ENCODE measurements at places on chromosomes 2 and 18. TPM values are rescaled to one million over a fixed set of nuclear protein-coding genes. Genes with fewer than 3 reads are reported as not detected.

DNA sequence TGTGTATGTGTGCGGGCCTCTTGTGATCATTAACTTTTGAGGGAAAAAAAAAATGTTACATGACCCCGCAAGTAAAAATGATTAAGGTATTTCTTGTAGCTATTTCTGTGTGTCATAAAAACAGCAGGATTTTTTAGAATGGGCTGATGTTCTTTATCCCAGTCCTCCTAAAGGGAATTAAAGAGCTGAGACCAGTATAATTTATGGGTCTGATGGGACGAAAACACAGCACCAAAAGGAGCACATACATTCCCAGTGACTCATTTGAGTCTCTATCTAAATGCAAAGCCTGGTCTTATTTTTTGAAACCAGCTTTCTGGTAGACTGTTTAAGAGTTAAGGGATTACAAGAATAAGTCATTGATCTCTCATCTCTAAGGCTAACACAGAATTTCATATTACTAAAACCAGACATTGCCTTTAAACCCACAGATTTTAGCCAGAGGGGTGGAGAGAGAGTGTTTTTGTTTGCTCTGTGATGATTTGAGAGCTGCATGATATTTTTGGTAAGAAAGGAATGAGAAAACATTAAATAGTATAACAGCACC, 342.3 kb upstream of the EPHA4 start:
- H3K27ac ChIP-seq = no peak overlapping the region
- no peaks in the 10 kb centered on the region for H3K4me1 ChIP-seq
- H3K4me3 ChIP-seq = no peak overlapping the region
- H3K27me3 ChIP-seq = no peaks in the 10 kb centered on the region
- no peaks in the 10 kb centered on the region for H3K36me3 ChIP-seq
- DNase-seq = no peak

DNA sequence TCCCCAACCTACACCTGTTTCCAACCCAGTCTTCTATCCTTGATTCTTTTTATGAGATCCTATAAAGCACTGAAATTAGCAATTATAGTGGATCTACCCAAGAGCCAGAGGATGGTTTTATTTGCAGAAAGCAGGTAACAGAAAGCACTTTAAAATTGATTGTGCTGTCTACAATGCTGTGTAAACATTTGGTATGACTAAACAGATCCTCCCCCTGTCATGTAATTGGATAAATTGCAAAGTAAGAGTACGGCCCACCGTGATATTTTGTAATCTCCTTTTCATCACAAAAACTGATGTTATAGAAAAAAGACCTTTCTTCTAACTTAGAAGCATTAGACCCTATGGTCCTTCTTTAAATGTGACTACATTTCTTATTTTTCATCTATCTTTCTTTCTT, 11.3 kb upstream of the PPP3R1 start:
- no peak overlapping the region for H3K4me3 ChIP-seq
- no peak for DNase-seq
- H3K4me1 ChIP-seq = no peaks in the 10 kb centered on the region
- H3K27ac ChIP-seq = no peak overlapping the region
- H3K36me3 ChIP-seq = no peaks in the 10 kb centered on the region

Gene EHD3
- 1.4 TPM for total RNA-seq

GRCh38 chr18:74625157-74625556, 27.5 kb downstream of the ZNF407 start:
- no peak for DNase-seq
- H3K27me3 ChIP-seq = no peaks in the 10 kb centered on the region
- H3K4me1 ChIP-seq = no peaks in the 10 kb centered on the region
- no peaks in the 10 kb centered on the region for H3K36me3 ChIP-seq

DNA sequence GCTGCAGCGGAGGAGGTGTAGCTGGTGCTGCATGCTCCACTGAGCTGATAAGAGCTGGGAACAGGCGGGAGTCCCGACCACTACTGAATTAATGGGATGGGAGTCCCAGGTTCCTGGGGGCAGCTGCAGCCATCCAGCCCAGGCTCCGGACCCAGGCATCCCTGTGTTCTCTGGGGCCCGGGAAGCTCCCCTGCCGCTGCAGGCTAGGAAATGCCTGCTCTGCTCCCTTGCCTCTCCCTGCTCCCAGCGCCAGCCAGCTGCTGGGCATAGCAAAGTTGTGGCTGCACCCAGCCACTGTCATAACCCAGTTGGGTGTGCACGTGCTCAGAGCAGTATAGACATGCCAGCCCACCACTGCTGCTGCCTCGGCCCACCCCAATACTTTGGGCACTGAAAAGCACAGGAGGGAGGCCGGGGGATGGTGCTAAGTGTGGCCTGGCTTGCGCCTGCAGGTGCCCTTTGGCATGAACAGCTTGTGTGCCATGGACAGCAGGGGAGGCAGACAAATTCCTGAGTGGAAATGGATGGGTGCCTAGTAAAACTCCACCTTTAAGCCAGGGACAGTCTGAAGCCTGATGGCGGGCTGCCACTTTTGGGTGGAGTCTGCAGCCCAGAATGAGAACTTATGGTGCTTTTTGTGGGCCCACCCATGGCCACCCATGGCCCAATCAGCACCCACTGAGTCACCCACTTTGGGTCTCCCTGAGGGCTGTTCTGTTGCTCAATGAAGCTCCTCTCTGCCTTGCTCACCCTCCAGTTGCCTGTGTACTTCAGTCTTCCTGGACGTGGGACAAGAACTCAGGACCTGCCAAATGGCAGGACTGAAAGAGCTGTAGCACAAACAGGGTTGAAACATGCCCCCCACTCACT, 219.3 kb upstream of the TMEFF2 start:
- H3K36me3 ChIP-seq = no peaks in the 10 kb centered on the region
- no peak overlapping the region for H3K27ac ChIP-seq
- no peak for DNase-seq
- no peaks in the 10 kb centered on the region for H3K4me1 ChIP-seq
- no peak overlapping the region for H3K4me3 ChIP-seq
- H3K27me3 ChIP-seq = no peaks in the 10 kb centered on the region

DNA sequence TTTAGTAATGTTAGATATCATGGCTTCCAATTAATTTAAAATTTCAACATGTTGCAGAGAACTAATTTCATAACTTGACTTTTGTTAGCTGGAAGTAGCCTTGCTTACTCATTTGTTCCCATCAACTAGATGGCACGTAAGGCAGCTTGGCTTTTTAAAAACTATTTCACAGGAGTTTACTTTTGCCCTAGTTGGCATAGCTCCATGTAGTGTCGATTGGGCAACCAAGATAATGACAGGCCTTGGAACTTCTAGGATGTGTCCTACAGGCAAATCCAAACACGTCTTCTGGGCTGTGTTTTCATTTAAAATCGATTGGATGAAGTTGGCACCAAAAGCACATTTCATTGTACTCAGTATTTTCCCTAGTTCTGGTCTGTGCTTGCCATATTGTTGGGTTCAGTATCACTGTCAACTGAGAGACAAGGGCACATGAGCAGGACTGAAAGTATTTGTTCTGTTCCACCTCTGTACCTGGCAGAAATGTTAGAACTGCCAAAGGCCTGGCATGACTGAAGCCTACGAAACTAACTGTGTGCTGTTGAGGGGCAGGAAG, 29.4 kb downstream of the HADHB start:
- no peak for DNase-seq
- H3K4me3 ChIP-seq = no peak overlapping the region
- H3K36me3 ChIP-seq = peaks cover 22% of the 10 kb centered on the region
- peaks cover 14% of the 10 kb centered on the region for H3K4me1 ChIP-seq

GRCh38 chr2:45595721-45596435, 15.2 kb downstream of the SRBD1 start:
- no peak overlapping the region for H3K27ac ChIP-seq
- H3K27me3 ChIP-seq = no peaks in the 10 kb centered on the region
- no peak for DNase-seq
- no peak overlapping the region for H3K4me3 ChIP-seq

Gene AQP4
- not detected for total RNA-seq

DNA sequence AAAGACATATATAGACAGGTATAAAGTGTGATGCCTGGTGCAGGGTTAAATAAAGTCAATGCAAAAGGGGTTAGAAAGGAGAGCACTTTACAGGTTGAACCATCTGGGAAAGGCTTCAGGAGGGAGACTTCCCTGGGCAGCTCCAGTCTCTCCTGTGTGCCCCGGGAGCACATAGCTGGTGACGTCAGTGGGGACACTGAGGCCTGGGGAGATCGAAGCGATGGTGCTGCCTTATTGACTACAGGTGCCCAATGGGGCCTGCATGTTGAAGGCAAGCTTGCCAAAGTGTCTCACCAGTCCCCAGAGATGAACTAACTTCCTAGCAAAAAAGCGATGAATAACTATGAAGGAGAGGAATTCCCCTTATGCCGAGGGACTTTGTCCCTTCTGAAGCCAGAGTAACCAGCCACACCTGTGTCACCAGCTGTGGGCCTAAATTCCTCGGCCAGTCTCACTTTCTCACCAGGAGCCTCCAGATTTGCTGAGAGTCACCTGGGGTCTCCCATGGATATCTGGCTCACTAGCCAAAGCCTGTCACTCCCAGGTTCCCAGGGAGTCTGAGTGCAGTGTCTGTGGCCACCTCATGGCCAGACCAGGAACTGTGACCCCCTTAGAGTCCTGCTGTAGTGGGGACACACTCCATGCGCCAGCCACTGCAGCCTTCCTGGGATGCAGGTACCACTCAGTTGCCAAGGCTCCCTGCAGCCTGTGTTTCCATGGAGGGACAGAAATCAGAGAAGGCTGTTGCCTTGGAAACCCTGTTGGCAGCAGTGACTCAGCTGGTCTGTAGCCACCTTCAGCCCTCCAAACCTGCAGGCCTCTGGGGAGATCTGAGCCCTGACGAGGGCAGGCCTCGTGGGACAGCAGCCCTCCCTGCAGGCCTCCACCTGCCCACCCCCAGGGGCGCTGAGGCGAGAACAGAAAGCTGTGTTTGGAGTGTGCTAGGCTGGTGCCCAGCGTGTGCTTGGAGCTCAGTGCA, 128.7 kb downstream of the CTIF start:
- H3K27ac ChIP-seq = no peak overlapping the region
- peaks cover 15% of the 10 kb centered on the region for H3K36me3 ChIP-seq
- H3K4me1 ChIP-seq = no peaks in the 10 kb centered on the region
- H3K4me3 ChIP-seq = no peak overlapping the region
- no peak for DNase-seq

Gene MARCO
- total RNA-seq = not detected

DNA sequence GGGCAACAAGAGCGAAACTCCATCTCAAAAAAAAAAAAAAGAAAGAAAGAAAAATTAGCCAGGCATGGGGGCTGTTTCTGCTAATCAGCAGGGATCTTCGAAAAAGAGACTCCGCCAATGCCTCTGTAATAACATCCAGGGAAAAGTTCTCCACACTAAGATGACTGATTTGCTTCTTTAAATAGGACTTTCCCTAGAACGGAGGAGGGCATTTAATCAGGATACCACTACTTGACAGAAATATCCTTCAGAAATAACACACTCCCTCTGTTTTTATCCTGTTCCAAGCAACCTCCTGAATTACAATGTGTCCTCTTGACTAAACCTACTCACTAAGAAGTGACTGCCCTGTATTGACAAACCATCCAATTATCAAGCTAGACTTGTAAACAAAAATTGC, 21.7 kb downstream of the REV1 start:
- H3K27me3 ChIP-seq = no peaks in the 10 kb centered on the region
- peaks cover 3% of the 10 kb centered on the region for H3K36me3 ChIP-seq
- H3K4me3 ChIP-seq = no peak overlapping the region
- no peak for DNase-seq
- peaks cover 20% of the 10 kb centered on the region for H3K4me1 ChIP-seq

- H3K27me3 ChIP-seq = no peaks in the 10 kb centered on the region
- H3K4me3 ChIP-seq = no peak overlapping the region
- H3K27ac ChIP-seq = no peak overlapping the region
- no peak for DNase-seq
- no peaks in the 10 kb centered on the region for H3K4me1 ChIP-seq
- H3K36me3 ChIP-seq = no peaks in the 10 kb centered on the region
Measured at GRCh38 chr18:23062011-23062410, 73.3 kb upstream of the CABLES1 start.

DNA sequence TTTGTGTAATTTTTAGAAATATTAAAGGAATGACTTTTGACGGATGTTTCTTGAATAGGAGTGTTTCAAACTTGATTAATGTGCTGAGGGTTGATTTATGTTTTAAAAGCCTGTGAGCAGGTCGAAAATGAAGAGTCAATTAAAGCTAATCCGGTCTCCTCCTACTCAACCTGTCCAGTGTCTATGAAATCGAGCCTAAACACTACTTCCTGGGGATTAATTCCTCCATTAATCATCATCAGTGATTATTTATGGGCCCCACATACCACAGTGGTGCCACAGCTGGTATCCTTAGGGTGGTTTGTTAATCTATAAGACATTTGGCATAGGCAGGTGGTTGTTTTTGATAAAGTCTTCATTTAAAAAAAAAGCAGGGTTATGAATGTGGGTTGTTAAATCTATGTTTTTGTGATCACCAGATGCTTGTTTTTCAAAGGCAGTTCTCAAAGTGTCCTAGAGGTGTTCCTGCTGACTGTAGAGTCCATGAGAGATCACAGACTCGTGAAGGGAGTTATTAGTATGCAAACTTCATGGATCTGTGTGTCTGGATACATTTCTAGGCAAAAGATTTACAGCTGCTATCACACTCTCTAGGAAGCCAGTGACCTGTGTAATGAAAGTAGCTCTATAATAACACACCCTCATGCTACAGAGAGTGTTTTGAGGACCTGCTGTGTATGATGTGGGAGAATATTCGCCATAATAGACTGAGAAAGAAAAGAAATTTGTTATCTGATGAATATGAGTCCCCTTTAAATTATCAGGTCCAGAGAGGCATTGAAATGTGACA, 308.6 kb downstream of the AKAIN1 start:
- no peaks in the 10 kb centered on the region for H3K36me3 ChIP-seq
- H3K4me1 ChIP-seq = no peaks in the 10 kb centered on the region
- no peak for DNase-seq
- no peak overlapping the region for H3K27ac ChIP-seq
- no peaks in the 10 kb centered on the region for H3K27me3 ChIP-seq
- no peak overlapping the region for H3K4me3 ChIP-seq

Gene ASNSD1
- 47.0 TPM for total RNA-seq
